ENCODE measurements at places on chromosomes 1 and 21.
A peak's percentile ranks its signal among the peaks of the same experiment; 100 is the strongest.

GRCh38 chr1:201898992-201899391 lies 10.3 kb downstream of the SHISA4 start:
- DNase-seq, result no peak

- DNase-seq, result no peak
These were observed 152.8 kb downstream of the GRIK3 start for GRCh38 chr1:36881541-36881940.

DNA sequence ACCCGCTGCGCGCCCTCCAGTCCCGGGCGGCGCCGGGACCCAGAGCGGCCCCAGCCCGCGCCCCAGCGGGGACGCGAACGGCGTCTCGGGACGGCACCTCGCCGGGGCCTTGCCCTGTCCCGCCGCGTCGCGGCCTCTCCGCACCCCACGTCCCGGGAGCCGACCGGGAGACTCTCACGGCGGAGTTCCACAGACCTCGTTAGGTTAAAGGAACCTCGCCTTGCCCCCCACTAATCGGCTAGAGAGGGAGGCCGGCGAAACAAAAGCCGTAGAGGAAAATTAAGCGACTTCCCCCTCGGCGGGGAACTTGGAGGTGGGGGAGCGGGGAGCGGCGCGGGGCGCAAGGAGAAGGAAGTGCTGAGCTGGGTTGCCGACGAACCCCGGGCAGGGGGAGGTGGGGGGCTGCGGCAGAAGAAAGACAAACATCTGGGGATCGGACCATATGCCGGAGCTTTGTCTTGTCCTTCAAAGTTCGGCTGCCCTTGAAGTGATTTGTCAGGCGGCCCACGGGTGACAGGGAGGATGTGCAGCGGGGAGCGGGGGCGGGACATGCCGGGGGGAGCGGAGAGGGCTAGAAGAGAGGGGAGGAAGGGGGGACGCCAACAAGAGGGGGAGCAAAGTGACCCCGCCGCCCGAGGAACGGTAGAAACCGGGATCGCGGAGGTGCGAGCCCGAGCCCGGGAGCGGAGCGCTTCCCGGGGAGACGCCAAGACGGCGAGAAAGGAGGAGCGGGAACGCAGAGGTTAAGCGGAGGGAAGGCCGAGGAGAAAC lies 120.0 kb upstream of the RRP15 start:
- no peak for DNase-seq

- no peak for DNase-seq
These were observed 2.8 kb downstream of the MRTO4 start for GRCh38 chr1:19254416-19254815.

- no peak for DNase-seq
These were observed 37.1 kb downstream of the ALPL start for GRCh38 chr1:21546122-21546825.

DNA sequence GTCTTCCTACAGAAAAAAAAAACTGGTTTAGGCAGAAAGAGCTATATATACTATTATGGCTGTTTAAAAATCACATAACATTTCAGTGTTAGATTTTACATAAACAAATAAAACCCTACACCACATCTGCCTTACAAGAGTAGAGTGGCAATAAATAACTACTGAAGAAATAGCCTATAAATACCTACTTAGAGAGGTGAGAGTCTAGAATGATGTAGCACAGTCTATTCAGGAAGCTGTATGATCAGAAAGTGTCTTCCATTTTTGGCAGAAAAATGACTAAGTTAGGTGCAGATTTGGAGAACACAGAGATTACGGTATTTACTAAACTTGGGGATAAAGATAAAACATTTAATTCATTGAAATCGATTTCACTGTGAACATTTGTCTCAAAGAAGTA lies 75.5 kb downstream of the VAV3 start:
- no peak for DNase-seq

- no peak for DNase-seq
These were observed 264.9 kb downstream of the RHOU start for GRCh38 chr1:229000187-229000586.

GRCh38 chr1:51928896-51929295 lies 50.4 kb upstream of the NRDC start:
- no peak for DNase-seq

GRCh38 chr1:86370601-86371022 lies 25.5 kb downstream of the ODF2L start:
- DNase-seq, result no peak

DNA sequence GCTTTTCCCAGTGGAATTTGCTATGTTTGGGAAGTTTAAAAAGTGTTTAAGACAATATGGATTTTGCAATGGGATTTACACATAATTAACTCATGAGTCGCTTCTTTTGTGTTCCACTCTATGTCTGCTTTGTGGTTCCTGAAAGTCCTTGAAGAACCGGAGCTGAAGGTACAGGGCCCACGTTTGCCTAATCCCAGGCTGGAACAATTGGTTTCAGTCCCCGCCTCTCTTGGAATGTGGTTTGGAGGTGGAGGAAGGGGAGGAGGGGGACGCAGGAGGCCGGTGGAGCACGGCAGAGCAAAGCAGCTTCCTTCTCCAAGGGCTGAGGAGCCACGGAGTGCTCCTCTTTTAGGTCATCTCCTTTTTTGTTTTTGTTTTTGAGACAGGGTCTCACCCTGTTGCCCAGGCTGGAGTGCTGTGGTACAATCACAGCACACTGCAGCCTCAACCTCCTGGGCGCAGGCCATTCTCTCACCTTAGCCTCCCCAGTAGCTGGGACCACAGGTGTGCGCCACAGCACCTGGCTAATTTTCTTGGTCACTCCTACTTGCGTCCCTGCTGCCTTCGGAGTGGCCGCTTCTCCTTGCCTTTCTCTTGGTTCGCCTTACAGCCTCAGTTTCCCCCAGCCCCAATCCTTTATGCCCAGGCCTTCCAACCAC lies 129.5 kb upstream of the ERRFI1 start:
- no peak for DNase-seq

GRCh38 chr1:164518692-164519332 lies 40.2 kb upstream of the PBX1 start:
- DNase-seq, result no peak

GRCh38 chr21:37562920-37563640 lies 196.5 kb downstream of the DYRK1A start:
- DNase-seq, result no peak

DNA sequence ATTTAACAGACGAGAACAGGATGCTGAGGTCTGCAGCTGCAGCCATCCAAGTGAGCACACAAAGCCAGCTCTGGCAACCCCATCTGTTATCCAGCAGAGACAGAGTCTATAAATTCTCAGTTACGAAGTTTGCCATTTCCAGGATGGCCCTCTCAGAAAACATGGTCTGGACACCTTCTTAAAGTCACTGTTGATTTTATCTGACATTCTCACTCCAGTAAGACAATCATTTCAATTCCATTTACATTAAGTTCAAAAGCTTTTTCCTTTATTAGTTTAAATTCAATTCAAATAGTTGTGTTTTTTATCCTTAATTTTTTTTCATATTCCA lies 125.5 kb downstream of the DMRTB1 start:
- no peak for DNase-seq

DNA sequence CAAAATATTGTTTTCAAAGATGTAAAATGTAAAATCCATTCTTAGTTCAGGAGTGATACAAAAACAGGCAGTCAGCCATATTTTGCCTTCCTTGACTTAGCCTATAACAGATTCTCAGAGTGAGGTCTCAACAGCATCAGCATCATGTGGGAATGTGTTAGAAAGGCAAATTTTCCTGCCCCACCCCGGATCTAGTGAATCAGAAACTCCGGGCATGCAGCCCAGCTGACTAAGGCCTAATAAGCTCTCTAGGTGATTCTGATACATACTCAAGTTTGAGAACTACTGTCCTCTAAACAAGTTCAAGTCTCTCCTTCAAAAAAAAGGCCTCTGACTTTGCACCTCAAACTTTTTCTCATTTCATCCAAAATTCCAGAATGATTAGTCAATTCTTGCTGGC lies 46.9 kb upstream of the PRRC2C start:
- DNase-seq, result no peak

DNA sequence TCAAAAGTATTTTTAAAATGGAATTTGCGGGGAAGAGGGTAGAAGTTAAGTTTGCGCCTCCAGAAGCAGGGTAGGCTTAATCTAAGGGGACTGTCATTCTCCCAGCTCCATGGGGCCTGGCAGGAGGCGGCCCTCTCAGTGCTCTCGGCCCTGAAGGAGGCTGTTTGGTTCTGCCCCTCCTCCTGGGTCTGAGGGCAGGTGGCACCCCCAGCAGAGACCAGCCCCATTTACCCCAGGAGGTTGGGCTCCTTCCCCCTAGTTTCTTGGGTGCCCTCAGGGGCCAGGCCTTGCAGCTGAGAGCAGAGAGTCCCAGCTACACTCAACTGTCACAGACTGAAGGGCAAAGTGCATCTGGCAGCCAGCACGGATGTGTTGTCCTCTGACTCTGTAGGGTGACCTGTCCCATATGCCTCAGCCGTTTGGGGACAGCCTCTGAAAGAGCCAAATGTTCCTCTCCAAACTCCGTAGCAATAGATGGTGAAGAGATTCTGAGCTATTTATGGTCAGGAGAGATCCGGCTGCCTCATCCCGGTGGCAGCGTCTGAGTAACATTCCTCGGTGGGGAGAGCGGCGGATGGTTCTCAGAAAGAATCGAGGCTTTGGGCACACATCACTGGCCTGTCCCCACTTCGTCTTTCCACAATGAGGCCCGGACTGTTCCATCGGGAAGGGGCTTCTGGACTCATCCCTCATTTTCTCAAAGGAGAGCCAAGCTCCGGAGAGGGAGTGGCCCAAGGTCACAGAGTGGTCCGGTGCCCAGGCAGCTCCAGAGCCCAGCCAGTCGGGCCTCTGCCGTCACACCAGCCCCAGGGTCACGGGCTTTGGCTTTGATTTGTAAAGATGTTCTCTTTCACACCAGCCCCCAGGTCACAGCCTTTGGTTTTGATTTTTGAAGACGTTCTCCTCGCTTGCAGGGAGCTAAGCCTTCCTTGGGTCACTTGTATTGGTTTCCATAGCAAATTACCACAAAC lies 424.2 kb upstream of the VAMP3 start:
- no peak for DNase-seq

DNA sequence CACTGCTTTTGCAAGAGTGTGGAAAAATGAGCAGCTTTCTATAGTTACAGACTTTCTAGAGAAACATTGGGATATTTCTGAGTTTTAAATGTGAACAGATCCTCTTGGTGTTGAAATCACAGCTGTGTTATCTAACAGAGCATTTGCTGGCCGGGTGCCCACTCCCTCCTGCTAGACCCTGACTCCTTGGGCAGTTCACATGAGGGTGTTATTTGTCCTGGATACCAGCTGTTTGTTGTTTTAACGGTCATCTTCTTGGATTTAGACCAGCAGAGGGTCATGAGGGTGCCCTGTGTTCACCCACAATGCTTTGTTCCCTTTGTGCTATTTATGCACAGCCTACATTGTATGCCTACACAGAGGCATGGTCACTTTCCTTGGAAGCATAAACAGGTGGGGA lies 67.1 kb downstream of the CENPF start:
- no peak for DNase-seq

DNA sequence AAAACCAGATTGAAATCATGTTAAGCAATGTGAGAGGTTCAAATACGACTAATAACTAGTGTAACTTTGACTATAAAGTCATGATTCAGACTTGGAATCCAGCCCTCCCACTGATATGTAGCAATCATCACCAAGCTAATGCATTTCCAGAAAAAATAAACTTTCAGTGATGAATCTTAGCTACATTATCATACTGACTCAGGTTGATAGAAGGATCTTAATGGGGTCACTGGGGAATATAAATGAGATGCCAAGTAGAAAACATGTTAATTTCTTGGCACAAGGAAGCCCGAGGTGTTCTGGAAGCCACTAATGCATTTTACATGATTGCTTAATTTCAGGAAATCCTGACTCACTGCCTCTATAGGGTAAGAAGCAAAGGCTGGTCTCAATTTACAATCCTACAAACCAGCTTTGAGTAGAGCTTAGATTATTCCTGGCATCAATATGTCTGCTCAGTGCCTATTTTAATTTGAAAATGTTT lies 67.7 kb downstream of the SELENOF start:
- no peak for DNase-seq

GRCh38 chr1:201540846-201541735 lies 2.2 kb downstream of the NAV1 start:
- no peak for DNase-seq

GRCh38 chr1:10596780-10597179 lies 122.0 kb downstream of the PEX14 start:
- no peak for DNase-seq

GRCh38 chr1:10663678-10664035 lies 132.8 kb downstream of the CASZ1 start:
- no peak for DNase-seq

DNA sequence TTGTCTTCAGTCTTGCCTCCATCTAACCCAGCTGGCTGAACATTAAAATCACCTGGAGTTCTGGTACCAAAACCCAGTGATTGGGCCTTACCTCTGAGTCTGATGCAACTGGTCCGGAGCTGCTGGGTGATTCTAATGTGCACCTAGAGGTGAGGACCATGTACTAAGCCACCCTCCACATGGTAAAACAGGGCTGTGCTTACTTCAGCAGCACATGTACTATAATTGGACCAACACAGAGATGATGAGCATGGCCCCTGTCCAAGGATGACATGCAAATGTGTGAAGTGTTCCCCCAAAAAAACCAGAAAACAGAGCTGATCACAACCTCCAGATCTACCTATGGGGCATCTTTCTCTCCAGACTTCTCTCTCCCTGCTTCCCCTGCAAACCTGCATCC lies 37.0 kb downstream of the ELK4 start:
- no peak for DNase-seq

GRCh38 chr1:86508583-86508969 lies 38.3 kb upstream of the CLCA4 start:
- no peak for DNase-seq

DNA sequence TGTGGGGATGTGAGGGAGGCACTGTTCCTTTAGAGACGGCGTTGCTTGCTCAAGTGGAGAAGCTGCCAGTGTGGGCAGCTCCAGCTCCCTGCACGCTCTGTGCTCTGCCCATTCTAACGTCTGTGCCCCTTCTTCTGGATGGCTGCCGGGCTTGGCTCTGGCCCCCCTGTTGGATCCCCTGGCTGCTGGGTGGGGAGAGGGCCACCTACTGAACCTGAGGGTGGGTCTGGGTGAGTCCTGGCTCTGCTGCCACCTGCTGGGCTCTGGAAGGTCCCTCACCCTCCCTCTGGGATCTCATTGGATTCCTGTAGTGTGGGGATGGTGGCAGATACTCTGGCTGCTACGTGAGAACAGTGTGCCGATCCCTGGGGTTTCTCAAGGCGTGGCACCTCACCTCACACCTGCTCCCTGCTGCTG lies 5.0 kb downstream of the PFKL start:
- DNase-seq, result peak; percentile 39

All from activated CD4-positive, alpha-beta T cell treated with anti-CD3 and anti-CD28 coated beads for 24 hours (primary cell).